ENCODE measurements at places on chromosomes 7 and 10. TPM values are rescaled to one million over a fixed set of nuclear protein-coding genes. Genes with fewer than 3 reads are reported as not detected.

The CRTAC1 gene
- 42.2 TPM for polyA plus RNA-seq

The CTTNBP2 gene
- 32.1 TPM for polyA plus RNA-seq

The MXI1 gene
- 45.9 TPM for polyA plus RNA-seq

The TMEM236 gene
- polyA plus RNA-seq = 0.26 TPM

The DNAJB6 gene
- polyA plus RNA-seq = 166 TPM

The ZCWPW1 gene
- polyA plus RNA-seq = 5.4 TPM

The PCLO gene
- polyA plus RNA-seq = 7.6 TPM

The NKX1-2 gene
- polyA plus RNA-seq = not detected

The CPA1 gene
- polyA plus RNA-seq = 2.5 TPM

The TYSND1 gene
- 9.1 TPM for polyA plus RNA-seq

The PIK3AP1 gene
- 5.4 TPM for polyA plus RNA-seq

The PNLIPRP1 gene
- polyA plus RNA-seq = 0.21 TPM

The CCDC7 gene
- 5.5 TPM for polyA plus RNA-seq

The AKR1C8 gene
- 0.26 TPM for polyA plus RNA-seq

The LIPN gene
- polyA plus RNA-seq = not detected

The NMT2 gene
- polyA plus RNA-seq = 32.2 TPM

The SNX10 gene
- 18.1 TPM for polyA plus RNA-seq

The IFIT3 gene
- polyA plus RNA-seq = 17.4 TPM

The PIP4K2A gene
- 25.9 TPM for polyA plus RNA-seq

The RPEL1 gene
- 0.18 TPM for polyA plus RNA-seq

The PRLHR gene
- polyA plus RNA-seq = not detected

The SLC26A3 gene
- polyA plus RNA-seq = 0.40 TPM

The ATP6V1F gene
- polyA plus RNA-seq = 215 TPM

The ABCA13 gene
- polyA plus RNA-seq = 0.86 TPM

The TLL2 gene
- polyA plus RNA-seq = 0.75 TPM

The ACTR3C gene
- polyA plus RNA-seq = 10.4 TPM

The PRF1 gene
- polyA plus RNA-seq = 0.79 TPM

The GPR26 gene
- polyA plus RNA-seq = 0.01 TPM

The DPYSL4 gene
- polyA plus RNA-seq = 14.2 TPM

The RBP3 gene
- 0.08 TPM for polyA plus RNA-seq

The TUBB8 gene
- 0.69 TPM for polyA plus RNA-seq

The RASSF4 gene
- polyA plus RNA-seq = 20.7 TPM

The FAM25C gene
- polyA plus RNA-seq = not detected

The PHKG1 gene
- polyA plus RNA-seq = 0.90 TPM

The GRM3 gene
- polyA plus RNA-seq = 0.37 TPM

The WNT2 gene
- 0.61 TPM for polyA plus RNA-seq

The PPP1R17 gene
- not detected for polyA plus RNA-seq

The HOXA1 gene
- 2.3 TPM for polyA plus RNA-seq

The TAS2R38 gene
- polyA plus RNA-seq = not detected

The MET gene
- polyA plus RNA-seq = 48.3 TPM

The GNGT1 gene
- polyA plus RNA-seq = not detected

The TAS2R5 gene
- 2.2 TPM for polyA plus RNA-seq
